Chondrocyte (in vitro differentiated cells): ENCODE measurements at places on chromosomes 13 and 19.

DNA sequence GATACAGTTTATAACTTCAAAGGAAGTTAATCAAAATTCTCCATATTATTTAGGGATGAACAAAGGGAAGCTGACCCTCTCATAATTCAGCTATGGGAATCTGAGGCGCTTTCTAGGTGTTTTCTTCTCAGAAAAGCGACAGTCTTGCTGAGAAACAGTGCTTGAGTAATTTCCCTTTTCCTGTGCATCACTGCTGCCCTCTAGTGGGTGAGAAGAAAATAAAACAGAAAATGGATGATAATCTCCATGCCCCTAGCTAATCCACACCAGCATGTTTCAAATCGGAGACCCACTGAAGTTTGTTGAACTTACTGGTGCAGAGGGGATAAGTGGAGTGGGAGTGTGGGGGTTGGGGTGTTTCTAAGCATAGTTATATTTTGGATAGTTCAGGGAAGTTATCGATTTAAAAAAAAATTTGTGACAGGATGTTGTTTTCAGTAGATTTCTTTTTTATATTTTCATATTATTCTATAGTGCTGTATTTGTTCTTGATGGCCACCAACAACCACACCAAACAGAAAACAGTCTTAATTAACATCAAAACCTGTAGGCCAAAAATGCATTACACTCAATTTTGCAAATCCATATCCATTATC, 21.4 kb downstream of the LCP1 start:
- no peak for DNase-seq

- DNase-seq = no peak
Measured at GRCh38 chr13:99227909-99228688, 27.4 kb downstream of the UBAC2 start.

GRCh38 chr13:98476538-98476966, 100.4 kb downstream of the STK24 start:
- DNase-seq = no peak

DNA sequence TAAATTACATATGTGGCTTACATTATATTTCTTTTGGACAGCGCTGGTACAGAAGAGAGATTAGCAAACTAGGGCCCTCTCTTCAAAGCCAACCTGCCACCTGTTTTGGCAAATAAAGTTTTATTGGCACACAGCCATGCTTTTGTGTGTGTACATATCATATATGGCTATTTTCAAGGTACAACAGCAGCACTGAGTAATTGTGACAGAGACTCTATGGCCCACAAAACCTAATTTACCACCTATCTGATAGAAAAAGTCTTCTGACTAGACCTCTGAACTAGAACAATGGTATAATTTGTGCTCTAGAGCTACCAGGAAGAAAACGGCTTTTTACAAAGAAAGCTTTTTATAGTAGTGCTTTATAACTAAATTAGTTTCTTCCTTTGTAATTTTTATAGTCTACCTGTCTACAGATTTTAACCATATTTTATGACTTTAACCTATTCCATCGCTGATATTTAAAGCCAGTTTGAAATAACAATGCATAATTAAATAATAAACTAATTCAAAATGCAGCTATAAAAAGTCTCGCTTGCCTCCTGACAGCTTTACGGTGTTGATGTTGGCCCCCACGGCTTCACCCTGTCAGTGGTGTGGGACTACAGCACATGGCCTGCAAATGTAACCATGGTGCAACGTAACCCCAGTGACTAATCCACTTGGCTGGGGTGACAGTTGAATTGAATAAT, 17.7 kb upstream of the DPY19L3 start:
- no peak for DNase-seq

- DNase-seq = no peak
Measured at GRCh38 chr13:97369261-97369893, 64.6 kb upstream of the RAP2A start.

DNA sequence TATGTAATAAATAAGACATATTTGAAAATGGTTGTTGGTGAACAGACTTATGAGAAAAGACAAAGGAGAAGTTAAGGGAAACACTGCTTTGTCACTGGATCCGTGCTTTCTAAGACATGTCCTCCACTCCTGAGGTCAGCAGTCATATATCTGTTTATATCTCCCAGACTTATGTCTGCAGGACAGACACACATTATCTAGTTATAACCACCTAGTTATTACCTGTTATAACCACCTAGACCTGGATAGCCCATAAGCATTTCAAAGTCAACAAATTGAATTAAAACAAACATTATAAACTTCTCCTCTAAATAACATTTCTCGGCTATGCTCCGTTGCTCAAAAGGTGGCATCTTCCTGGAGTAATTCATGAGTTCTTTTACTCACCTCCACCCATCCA, 96.4 kb downstream of the SPRY2 start:
- DNase-seq = no peak

DNA sequence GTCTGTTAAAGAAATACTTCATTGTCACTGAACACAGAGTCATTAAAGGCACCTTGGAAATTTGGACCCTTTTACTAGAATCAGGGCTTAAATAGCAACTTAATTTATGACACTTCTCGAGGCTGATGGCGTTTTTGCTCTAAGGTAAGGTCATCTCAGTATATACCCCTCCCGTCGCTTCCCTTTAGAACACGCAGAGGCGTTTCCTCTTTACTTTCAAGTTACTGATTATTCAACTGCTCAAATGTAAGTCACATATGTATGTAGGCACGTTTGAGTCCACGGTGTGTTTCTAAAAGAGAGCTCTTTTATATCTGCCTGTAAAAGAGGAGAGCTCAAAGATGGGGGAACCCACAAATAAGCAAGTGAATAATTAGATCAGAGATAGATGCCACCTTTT, 181.5 kb downstream of the TSHZ3 start:
- DNase-seq = no peak

- no peak for DNase-seq
Measured at GRCh38 chr19:34804115-34804514, 31.1 kb upstream of the ZNF599 start.

GRCh38 chr19:12180377-12180776, 17.5 kb downstream of the ZNF136 start:
- DNase-seq = no peak
